ENCODE measurements at places on chromosomes 11 and 22.

GRCh38 chr22:28329186-28330073 lies 350.2 kb downstream of the TTC28 start:
- DNase-seq: no peak

DNA sequence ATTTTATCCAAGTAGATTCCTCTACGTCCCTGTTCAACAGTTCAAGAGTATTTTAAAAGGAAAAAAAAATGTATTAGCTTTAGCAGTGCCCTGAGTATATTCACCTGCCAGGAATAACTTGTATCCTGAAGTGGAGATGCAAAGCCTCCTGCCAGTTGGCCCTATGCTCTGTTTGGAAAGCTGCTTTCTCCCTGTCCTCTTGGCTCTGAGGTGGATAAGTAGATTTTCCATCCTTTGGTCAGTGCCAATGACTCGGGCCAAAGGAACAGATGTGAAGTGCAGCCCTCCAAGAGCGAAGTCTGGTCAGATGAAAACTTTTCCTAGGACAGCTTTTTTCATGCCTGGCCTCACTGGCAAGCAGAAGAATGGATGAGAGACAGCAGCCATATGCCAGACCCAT lies 839.9 kb upstream of the TENM4 start:
- DNase-seq: no peak

- no peak for DNase-seq
Observed at GRCh38 chr22:39182478-39183030, 30.1 kb upstream of the CBX7 start.

- DNase-seq: no peak
Observed at GRCh38 chr22:37912171-37912570, 6.1 kb downstream of the MICALL1 start.

DNA sequence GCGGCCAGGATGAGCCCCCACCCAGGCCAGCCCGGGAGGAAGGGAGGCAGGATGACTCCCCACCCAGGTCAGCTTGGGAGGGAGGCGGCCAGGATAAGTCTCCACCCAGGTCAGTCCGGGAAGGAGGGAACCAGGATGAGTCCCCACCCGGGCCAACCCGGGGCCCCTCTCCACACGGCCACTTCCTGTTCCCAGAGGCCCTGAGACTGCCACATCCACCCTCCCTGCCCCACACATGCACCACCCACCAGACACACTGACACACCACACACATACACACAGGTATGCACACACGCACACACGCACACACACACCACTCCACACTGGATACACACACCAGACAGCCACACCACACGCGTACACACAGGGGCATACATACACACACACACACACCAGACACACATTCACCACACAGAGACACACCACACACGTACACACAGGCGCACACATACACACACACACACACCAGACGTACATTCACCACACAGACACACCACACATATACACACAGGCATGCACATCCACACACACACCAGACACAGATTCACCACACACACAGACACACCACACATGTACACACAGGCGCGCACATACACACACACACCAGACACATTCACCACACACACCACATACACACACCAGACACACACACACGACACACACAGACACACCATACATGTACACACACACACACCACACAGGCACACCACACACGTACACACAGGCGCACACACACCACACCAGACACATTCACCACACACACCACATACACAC lies 84.9 kb upstream of the PRR5 start:
- DNase-seq: no peak

- no peak for DNase-seq
Observed at GRCh38 chr11:32279672-32280071, 155.7 kb downstream of the WT1 start.

GRCh38 chr11:65870307-65870658 lies 2.3 kb downstream of the EFEMP2 start:
- DNase-seq: no peak

- no peak for DNase-seq
Observed at GRCh38 chr11:100684101-100685065, 2.7 kb upstream of the ARHGAP42 start.

DNA sequence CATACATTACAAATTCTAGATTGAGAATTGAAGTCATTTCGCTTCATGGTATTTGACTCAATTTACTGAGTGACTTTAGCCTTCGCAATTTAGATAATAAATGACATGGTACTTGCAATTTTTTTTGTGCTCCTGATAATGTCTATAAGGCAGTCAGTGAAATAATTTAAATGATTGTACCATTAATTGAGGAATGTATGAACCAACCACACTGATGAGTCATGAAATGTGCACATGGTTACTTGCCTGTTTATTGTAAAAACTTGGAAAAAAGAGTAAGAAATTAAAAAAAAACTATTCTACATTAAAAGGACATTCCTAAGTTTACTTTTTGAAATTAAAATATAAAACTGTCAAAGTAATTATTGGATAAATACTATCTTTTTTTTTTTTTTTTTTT lies 43.3 kb downstream of the DNAJC24 start:
- DNase-seq: no peak

DNA sequence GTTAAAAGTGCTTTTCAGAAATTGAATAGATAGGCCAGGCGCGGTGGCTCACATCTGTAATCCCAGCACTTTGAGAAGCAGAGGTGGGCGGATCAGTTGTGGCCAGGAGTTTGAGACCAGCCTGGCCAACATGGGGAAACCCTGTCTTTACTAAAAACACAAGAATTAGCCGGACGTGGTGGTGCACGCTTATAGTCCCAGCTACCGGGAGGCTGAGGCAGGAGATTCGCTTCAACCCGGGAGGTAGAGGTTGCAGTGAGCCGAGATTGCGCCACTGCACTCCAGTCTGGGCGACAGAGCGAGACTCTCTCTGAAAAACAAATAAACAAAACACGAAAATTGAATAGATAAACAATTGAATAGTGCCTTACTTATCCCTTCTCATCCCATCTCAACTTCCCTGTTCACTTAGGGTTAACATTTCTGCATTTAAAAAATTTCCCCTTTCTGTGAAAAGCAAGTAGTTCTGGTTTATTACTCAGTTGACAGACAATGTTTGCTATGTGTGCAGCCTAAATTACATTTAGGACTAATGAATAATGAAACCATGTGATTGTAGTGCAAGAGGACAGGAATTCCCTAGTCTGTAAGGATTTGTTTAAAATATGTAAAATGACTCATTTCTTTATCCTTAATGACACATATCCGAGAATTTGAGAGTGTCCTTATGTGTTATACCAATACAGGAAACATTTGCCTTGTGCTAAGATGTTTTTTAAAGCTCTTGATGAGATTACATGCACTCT lies 6.0 kb downstream of the RNF169 start:
- no peak for DNase-seq

DNA sequence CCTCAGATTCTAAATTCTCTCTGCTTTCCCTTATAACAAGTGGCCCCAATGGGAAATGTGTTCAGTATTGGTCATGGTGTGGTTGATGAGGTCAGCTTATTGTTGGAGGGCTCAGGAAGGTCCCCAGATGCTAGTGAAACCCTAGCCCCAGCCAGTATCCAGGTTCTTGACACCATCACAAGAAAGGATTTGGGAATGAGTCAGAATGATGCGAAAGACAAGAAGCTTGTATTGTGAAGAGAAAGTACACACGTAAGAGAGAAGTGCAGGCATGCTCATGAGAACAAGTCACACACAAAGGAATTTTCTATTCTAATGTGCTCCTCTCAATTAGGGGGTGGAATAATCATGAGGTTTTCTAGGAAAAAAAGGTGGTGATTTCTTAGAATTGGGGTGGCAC lies 34.9 kb upstream of the TRPC6 start:
- no peak for DNase-seq

DNA sequence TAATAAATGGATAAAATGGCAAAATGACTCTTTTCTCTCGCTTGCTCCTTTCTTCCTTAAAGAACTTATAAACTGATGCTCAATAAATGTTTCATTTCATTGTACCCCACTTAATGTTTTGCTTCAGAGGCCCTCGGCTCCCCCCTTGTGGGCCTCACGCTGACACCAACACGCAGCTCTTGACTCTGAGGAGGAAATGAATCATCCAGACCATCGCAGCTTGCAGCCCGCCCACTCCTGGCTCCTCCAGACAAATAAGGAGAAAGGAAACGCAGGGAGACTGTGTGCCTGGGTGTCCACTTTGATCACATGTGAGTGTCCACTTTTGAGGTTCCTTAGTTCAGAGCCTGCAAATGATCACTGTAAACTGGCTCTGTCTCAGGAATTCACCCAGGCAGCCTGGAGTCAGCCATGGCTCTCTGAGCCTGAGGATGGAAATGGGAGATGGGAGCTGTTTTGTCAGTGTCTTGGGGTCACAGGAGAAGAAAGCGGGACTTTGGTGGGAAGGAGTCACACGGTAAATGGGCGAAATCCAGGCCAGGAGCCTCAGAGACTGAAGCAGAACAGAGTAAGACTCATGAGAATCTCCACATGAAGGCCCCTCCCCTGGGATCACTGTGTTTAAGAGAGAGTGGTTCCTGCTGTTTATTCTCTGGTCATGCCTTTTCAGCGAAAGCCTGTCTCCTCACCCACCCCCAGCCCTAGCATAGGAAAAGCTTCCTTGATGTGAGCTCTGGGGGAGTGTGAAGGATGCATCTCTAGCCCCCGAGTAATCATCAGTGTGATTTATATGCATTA lies 96.5 kb downstream of the CWC15 start:
- DNase-seq: peak; percentile 21

DNA sequence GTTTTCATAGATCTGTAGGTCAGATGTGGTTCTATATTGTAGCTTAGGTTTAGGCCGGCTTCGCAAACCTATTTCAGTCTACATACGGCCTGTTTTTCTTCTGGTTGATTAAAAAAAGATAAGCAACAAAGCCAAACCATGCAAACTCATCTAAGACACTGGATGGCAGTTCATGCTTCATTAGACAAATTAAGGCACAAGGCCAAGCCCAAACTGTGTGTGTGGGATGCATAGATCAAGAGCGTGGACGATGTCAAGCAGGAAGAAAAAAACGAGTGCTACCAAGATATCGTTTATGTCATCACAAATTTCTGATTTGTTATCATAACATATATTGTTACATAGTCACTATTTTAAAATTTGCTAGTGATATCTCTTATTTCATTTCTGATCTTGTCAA lies 357.6 kb upstream of the KIRREL3 start:
- no peak for DNase-seq

DNA sequence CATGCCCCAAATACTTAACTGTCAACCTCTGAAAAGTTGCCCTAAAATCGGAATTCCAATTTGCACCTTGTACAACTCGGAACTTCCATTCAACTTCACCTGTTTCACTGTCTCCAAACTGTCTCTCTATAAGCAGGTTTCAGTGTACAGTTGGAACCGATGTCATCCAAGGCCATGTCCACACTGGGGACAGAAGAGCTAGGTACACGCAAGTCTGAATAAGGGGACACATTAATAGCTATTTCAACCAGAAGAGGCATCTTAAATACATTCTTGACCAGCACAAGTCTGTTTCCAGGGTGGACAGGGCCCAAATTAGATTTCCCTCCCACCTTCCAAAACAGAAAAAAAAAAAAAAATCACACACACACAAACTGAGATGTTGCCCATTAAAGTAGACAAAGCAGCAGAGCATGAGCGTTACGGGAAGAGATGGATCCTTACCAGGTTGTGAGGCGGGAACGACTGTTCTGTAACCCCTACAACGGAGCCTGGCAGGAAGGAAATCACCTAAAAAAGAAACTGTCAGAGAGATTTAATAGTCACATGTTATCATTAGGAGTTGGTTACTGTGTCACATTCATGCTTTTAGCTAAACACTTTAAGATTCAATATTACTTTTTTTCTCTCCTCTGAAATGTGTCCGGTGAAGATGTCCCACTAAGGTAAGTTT lies 1.7 kb downstream of the CREBZF start:
- peak; percentile 44 for DNase-seq

DNA sequence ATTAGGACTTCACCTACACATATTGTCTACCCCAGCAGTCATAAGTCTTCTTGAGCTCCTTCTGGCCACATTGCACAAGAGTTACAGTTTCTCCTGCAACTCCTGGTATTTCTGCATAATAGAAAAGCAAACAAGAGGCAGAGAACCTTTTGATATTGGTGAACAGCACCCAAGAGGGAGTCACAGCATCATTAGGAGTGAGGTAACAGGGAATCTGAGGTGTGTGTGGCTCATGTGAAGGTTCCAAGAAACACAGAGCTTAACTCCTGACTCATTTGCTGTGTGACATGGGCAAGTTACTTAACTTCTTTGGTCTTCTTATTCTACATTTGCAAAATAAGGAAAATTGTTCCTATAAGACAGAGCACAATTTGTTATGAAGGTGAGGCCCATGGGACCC lies 374.6 kb downstream of the INSC start:
- DNase-seq: no peak

DNA sequence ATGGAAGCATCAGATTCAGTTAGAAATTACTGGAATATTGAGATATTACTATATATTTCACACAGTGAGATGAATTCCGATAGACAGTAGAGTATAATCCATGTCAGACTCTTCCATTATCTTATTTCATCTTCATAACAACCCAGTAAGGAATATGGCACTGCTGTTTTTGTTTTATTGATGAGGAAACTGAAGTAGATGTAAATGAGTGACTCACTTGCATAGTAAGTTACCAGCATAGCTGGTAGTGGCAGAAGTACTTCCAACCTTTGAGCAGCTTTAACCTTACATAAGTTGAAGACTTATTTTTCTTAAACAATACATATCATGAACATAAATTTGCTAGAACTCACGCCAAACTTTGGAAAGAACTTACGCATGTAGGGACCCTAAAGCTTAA lies 54.9 kb upstream of the SLC22A25 start:
- no peak for DNase-seq

DNA sequence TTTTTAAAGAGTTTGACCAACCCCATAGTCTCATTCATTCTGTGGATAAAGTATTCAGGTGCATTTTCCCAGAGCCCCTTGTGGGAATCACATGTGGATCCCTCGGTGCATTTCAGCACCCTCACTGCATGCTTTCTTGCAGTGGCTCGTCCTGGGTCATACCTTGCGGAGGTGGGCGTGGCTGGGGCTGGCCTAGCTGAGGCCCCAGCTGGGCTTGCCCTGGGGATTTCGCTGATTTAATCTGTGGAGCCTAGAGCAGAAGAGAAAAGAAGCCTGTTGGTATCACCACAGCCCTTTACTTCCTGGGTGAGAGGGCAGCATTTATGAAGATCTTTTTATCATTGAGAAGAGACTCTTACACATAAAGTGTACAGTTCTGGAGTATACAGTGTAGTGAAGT lies 53.1 kb downstream of the FBXO7 start:
- DNase-seq: peak; percentile 23

GRCh38 chr11:130909650-130910049 lies 6.6 kb downstream of the SNX19 start:
- DNase-seq: no peak
